ENCODE measurements at places on chromosomes 4 and X.

GRCh38 chr4:12987284-12987683 is 496.9 kb downstream of the RAB28 start:
- no peak for ATAC-seq

- no peak for ATAC-seq
Measured at GRCh38 chrX:139429913-139430312, 100.6 kb upstream of the F9 start.

- no peak for ATAC-seq
Measured at GRCh38 chr4:25823632-25824031, 39.2 kb downstream of the SEL1L3 start.

DNA sequence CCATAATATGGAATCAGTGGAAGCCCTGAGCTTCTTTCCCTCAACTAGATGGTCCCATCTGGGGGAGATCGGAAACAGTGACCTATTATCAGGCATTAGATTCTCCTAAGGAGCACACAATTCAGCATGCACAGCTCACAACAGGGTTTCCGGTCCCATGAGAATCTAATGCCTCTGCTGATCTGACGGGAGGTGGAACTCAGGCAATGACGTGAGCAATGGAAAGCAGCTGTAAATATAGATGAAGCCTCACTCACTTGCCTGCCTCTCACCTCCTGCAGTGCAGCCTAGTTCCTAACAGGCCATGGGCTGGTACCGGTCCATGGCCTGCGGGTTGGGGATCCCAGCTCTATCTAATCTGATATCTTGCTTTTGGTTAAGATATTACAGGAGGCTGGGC is 88.9 kb downstream of the COX7B2 start:
- ATAC-seq: no peak

GRCh38 chrX:84709987-84710386 is 207.7 kb upstream of the HDX start:
- no peak for ATAC-seq

GRCh38 chrX:153539171-153539978 is 21.9 kb downstream of the ATP2B3 start:
- ATAC-seq: peak; percentile 74

- ATAC-seq: peak; percentile 66
Measured at GRCh38 chr4:17058916-17059741, 160.7 kb upstream of the LDB2 start.

DNA sequence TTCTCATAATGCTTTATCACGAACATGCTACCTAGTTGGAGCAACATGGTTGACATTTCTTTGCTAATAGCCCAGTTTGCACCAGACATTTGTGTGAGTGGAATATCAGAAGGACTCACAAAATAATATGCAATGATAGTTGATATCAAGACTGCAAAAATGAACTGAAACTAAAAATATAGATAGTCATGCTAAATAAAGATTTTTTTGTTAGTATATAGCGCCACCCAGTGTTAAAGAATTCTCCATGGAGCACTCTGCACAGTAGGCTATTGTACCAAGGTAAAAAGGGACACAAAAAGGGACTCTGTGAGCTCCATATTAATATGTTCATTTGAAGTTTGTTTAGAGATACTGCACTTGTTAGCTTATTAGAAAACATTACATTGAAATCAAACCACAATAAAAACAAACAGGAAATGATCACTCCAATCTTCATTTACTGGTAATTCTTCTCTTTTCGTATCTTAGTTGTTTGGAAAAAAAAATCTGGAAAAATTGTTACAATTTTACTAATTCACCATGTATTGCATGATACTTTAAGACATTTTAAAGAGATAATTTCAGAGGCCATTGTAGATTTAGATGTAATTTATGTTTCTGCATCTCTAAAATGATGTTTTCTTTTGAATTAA is 1509.6 kb downstream of the ADGRL3 start:
- ATAC-seq: no peak

GRCh38 chr4:6878451-6879059 is 31.1 kb upstream of the TBC1D14 start:
- ATAC-seq: no peak

DNA sequence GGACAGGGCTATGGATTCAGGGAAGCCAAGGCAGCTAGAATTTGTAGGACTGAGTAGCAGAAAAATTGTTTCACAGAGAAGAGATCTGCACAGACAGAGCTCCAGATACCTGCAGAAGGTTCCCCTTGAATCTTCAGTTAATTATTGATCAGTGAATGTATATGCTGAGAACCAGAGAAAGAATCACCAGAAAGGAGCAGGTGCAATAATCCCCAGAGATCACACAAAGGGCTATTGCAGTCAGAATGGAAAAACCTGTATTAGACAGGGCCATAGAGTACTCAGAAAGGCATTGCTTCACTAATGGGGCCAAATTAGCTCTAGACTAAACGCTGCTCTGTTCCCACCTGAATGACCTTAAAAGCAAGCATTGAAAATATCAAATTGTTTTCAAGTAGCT is 35.5 kb upstream of the SMAD1 start:
- ATAC-seq: no peak

GRCh38 chr4:82747686-82748575 is 50.7 kb downstream of the SCD5 start:
- ATAC-seq: no peak

DNA sequence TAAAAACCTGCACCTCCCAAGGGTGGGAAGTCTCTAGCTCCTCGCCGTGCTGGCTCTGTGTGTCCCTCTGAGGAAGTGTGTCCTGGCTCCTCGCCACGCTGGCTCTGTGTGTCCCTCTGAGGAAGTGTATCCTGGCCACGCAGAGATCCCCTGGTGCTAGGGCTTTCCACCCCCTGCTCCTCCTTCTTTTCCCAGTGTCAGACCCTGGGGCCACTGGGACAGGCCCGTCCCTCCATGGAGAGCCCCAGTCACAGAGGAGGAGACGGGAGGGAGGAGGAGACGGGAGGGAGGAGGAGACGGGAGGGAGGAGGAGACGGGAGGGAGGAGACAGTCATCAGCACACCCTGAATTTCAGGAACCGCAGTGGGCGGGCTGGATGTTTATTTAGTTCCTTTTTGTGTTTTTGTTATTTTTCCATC is 53.8 kb upstream of the HGFAC start:
- peak; percentile 78 for ATAC-seq

DNA sequence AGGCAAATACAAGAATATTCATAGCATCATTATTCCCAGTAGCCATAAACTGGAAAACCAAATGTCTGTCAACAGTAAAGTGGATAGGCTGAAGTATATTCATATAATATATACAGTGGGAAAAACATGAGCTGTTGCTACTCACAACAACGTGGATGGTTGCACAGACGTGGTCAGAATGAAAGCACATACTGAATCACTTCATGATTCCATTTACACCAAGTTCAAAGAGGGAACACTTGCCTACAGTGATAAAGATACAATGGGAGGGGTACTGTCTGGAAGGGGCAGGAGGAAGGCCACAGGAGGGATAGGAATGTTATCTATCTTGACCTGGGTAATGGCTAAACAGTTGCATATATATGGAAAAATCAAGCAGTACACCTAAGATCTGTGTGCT is 25.3 kb downstream of the APBB2 start:
- no peak for ATAC-seq

- ATAC-seq: peak; percentile 36
Measured at GRCh38 chrX:46978341-46979291, 66.4 kb downstream of the JADE3 start.

DNA sequence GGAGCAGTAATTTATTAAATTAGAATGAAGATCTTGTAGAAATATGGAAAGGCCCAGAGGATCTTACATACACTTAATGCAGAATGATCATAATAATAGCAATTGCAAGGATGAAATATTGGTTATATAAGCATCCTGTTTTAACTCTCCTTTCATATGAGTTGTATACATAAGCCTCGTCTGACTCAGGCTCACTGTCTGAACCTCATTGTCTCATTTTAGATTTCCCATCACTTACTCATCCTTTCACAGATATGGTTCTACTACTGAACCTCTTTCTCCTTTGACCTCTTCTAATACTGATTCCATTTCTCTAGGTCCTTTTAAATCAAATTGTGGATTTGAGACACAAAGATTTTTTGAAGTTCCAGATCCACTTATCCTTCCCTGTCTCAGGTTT is 277.3 kb upstream of the TRPC5 start:
- no peak for ATAC-seq

DNA sequence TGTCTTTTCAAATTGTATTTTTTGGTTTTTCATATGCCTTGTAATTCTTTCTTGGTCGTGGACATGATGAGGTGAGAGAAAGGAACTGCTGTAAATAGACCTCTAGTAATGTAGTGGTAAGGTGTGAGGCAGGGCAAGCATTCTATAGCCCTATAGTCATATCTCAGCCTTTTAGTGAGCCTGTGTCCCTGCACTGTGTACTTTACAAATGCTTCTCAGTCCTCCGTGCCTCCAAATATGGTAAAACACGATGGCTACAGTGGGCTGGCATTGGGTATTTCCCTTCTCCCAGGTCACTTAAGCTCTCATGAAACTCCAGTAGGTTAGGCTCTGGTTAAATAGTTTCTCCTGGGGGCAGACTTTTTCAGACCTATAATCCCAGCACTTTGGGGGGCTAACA is 57.9 kb upstream of the PLS3 start:
- no peak for ATAC-seq

DNA sequence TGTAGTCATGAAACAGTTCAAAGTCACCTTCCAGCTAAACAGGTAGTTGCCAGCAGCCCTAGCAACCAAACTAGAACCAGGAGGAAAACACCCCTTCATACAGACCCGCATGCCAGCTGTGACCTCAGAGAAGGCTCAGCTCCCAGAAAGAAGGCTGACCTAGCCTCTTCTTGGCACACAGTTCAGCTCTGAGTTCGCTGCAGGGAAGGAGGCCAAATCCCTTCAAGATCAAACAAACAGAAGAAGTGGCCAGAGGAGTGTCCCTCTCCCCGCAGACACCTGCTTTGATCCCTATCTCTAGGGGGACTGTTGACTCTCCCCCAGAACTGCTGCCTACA is 56.0 kb downstream of the HADH start:
- peak; percentile 65 for ATAC-seq

Measured in gastroesophageal sphincter (tissue), 4 donors.